ENCODE measurements at places on chromosomes 1 and 21.

DNA sequence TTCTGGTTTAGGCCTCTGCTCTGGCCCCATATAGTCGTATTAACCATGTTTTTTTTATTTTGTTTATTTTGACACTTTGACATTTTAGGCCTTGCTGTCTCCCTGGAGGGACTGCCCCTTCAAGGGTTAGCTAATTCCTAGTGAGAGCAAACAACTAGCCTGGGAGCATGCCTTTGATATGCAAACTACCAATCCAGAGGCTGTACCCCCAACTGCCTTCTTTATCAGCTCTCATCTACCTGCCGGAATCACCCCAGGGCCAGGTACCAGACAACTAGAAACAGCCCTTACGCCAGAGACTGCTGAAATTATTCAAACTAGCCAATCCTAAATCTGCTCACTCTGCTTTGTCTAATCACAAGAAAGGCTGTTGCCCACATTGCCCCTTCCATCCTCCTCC is 13.0 kb upstream of the ST6GALNAC5 start:
- H3K27me3 ChIP-seq: no peaks in the 10 kb centered on the region
- no peak overlapping the region for H3K27ac ChIP-seq
- H3K4me3 ChIP-seq: no peak overlapping the region
- no peaks in the 10 kb centered on the region for H3K36me3 ChIP-seq
- no peaks in the 10 kb centered on the region for H3K4me1 ChIP-seq

DNA sequence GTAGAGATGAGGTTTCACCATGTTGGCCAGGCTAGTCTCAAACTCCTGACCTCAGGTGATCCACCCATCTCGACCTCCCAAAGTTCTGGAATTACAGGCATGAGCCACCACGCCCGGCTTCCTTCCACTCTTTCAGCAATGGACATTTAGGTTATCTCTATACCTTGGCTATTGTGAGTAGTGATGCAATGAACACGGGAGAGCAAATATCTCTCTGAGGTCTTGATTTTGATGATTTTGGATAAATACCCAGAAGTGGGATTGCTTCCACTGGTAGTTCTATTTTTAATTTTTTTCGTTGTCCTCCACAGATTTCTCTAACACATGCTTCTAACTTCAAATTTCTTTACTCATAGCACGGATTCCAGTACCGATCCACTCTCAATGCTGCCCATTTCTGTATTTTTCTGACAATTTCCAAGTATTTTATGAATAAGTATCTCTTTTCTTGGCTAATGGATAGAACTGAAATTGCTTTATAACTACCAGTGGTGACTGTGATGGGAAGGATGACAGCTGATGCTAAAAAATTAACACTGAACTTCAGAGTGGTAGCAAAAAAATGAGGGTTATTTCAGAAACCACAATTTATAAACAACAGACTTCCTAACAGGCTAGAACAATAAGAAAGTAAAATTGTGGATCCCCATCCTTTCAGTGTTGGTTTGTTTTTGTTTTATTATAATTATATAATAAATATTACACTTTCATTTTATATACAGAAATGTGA is 327.5 kb upstream of the RUNX1 start:
- DNase-seq: no peak
- H3K27me3 ChIP-seq: no peaks in the 10 kb centered on the region
- H3K4me3 ChIP-seq: no peak overlapping the region
- H3K27ac ChIP-seq: no peak overlapping the region
- no peaks in the 10 kb centered on the region for H3K36me3 ChIP-seq
- H3K4me1 ChIP-seq: no peaks in the 10 kb centered on the region

DNA sequence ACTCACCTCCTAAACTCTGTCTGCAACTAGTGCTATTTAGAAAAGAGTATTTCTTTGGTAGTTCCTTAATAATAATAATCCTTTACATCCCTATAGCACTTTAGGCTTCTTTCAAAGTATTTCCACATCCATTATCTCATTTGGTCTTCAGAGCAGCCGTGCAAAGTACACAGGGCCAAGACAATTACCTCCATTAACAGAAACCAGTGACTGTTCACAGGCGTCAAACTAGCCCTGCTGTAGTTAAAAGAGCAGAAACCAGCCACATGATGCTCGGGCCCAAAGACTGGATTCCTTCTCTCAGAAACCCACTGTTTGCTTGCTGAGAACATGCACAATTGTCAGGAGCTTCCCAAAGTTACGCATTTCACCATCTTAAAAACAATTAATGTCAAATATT is 396.0 kb upstream of the DAB1 start:
- no peak overlapping the region for H3K4me3 ChIP-seq
- H3K4me1 ChIP-seq: no peaks in the 10 kb centered on the region
- H3K27ac ChIP-seq: no peak overlapping the region

DNA sequence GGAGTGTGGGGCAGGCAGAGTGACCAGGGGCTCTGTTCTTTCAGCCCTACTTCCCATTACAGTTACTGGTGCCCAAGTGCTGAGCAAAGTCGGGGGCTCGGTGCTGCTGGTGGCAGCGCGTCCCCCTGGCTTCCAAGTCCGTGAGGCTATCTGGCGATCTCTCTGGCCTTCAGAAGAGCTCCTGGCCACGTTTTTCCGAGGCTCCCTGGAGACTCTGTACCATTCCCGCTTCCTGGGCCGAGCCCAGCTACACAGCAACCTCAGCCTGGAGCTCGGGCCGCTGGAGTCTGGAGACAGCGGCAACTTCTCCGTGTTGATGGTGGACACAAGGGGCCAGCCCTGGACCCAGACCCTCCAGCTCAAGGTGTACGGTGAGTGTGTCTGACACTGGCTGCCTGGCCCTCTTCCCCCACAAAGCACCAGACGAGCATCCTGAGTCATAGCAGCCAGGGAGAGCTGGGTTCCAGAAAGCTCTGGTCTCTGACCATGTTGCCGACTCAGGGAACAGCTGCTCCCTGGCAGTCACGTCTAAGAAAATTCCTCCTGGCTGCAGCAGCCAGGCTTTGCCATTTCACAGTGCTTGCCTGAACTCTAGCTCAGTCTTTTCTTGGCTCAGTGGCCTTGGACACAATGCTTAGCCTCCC is 3.3 kb downstream of the SLAMF8 start:
- H3K27ac ChIP-seq: no peak overlapping the region
- H3K4me1 ChIP-seq: no peaks in the 10 kb centered on the region
- H3K4me3 ChIP-seq: no peak overlapping the region
- H3K27me3 ChIP-seq: no peaks in the 10 kb centered on the region

GRCh38 chr1:173057984-173058383 is 7.2 kb upstream of the TNFSF18 start:
- H3K36me3 ChIP-seq: no peaks in the 10 kb centered on the region
- no peaks in the 10 kb centered on the region for H3K4me1 ChIP-seq
- H3K27me3 ChIP-seq: no peaks in the 10 kb centered on the region
- no peak overlapping the region for H3K27ac ChIP-seq

DNA sequence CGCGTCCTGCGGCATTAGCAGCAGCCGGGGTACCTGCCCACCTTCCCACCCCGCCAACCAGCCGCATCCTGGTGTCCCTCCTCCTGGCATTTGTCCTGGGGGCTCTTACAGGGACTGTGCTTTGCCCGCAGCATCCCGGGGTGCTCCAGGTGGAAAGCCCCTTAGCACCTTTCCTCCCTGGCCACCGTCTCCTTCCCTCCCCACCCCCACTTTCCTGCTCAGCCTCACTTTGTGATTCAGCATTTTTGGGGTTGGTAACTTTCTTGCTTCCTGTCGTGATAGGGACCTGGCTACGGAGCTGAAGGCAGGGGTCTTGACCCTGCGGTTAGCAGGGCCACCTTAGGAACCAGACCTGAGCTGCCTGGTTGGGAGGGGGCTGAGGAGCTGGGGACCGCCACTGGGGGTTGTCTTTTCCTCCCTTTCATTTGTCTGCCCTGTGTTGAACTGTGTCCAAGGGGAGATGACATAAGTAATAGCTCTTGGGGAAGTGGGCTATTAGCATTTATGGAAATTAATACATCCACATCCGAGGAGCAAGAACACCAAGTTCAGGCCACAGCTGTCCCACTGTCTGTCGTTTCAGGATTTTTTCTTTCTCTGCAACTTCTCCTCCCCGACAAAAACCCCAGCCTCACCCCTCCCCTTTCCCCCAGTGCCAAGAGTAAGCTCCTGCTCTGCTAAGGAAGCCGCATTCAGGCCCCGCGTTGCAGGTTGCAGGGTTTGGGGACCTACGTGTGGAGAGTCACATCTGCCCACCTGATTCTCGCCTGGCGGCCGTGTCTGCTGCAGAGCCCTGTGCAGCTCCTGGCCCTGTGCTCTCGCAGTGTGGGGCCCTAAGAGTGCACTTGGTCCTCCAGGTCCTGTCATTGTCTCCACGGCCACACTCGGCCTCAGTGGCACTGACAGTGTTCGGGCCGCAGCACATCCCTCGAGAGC is 1.6 kb upstream of the NPHP4 start:
- H3K4me3 ChIP-seq: peak overlapping the region; percentile 70
- H3K36me3 ChIP-seq: no peaks in the 10 kb centered on the region
- no peaks in the 10 kb centered on the region for H3K27me3 ChIP-seq
- no peak overlapping the region for H3K27ac ChIP-seq

GRCh38 chr1:162458236-162458635 is 39.4 kb upstream of the UHMK1 start:
- H3K27ac ChIP-seq: no peak overlapping the region
- no peak overlapping the region for H3K4me3 ChIP-seq
- DNase-seq: no peak

- DNase-seq: no peak
- H3K27ac ChIP-seq: peak overlapping the region; percentile 8
- H3K4me1 ChIP-seq: peaks cover 30% of the 10 kb centered on the region
- no peaks in the 10 kb centered on the region for H3K27me3 ChIP-seq
Observed at GRCh38 chr1:10734375-10734774, 62.1 kb downstream of the CASZ1 start.

Measured in prostate gland (tissue), 2 donors.